ENCODE measurements at places on chromosomes 11 and 22.

GRCh38 chr22:32823024-32823730, 21.7 kb downstream of the TIMP3 start:
- peak; percentile 4 for DNase-seq

DNA sequence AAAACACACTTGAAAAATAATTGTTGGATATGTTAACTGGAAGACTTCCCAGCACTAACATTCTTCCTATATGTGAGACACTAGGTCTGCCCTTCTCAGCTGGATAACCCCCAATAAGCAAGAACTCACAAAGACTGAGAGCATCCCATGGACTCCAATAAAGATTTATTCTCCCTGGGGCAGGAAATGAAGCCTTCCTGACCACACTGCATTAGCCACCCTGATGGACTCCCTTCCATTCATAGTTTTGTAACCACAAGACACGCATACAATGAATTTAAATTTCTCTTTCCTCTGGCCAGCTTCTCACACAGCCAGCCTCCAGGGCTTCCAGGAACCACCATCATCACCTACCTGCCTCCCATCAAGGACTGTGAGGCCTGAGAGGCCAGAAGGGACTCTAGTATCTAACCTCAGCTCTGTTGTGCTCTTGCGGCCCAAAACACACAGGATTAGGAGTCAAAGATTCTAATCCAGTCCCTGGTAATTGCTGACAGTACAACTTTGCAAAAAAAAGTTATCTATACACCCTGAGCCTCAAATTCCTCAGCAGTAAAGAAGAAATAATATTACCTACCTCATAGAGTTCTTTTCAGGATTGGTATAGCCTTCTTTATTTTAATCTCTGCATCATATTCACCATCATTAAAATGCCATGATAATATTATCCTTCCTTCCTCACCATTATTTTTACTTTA, 45.6 kb upstream of the GDPD4 start:
- no peak for DNase-seq

DNA sequence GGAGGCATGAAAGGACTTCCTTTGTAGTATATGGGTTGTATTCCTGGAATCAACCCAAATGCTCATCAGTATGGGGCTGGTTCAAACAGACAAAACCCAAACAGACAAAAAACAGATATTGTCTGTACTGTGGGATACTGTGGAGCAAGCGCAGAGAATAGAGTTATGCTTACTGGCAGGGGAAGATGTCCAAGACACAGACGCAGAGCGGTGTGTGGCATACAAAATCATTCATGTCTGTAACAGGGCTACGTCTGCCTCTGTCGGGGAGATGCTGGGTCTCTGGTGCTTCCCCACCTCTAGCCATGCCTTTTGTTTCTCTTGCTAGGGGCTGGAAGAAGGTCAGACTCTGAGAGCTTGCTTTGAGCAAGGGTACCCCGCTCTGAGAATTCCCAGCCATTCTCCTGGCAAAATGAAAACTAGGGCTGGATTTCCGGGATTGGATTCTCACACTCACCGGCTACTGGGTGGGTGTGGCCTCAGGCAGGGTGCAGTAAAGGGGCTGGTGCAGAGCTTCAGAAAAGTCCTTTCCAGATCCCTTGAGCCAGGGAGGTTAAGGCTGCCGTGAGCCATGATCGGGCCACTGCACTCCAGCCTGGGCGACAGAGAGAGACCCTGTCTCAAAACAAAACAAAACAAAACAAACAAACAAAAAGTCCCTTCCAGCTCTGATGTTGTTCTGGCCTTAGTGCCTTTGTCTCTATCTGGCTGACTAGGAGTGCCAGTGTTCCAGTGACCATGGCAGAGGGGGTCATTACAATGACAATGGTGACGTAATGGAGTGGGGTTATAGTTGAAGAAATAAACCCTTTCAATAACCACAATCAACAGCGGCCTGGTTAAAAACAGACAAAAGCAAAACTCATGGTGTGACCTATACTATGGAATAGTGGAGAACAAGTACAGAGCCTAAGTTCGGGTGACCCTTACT, 2.9 kb upstream of the ABCC8 start:
- DNase-seq = peak; percentile 44

GRCh38 chr22:43377548-43377895, 34.3 kb upstream of the MPPED1 start:
- DNase-seq = no peak

- DNase-seq = no peak
Observed at GRCh38 chr22:30643055-30643875, 7.7 kb downstream of the SLC35E4 start.

DNA sequence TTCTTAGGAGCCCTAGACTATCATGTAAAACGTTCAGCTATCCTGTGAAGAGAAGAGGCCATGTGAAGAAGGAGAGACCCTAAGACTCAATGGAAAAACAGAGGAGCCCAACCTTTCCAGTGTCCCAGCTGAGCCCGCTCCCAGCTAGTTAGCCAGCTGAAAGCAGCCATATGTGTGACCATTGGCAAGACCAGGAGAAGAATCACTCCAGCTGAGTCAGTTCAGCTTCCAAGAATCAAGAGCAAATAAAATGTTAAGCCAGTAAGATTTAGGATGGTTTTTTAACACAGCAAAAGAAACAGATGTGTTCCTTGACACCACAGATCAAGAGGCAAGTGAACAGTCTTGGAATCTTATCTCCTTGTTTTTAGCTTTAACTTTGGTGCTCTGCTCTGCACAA, 108.0 kb downstream of the CCDC81 start:
- DNase-seq = no peak

DNA sequence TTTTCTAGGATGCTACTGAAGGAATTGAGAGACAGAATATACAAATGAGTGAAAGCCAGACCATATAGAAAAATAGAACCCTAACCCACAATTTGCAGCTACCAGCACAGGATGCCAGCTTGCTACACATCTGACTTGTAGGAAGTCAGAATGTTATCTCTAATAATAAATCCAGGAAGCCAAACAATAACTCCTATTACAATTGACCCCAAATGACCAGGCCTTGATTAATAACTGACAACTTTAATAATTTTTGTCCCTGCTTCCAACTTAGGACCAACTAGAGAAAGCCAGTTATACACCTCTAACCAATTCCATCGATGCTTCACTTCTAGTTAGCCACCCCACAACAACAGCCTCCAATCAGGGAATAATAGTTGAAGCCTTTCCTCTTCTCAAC, 193.4 kb downstream of the CASP12 start:
- DNase-seq = no peak

GRCh38 chr22:40265783-40266182, 80.5 kb upstream of the ADSL start:
- no peak for DNase-seq

GRCh38 chr11:61850687-61851086, 22.6 kb downstream of the FADS2 start:
- no peak for DNase-seq

GRCh38 chr22:40509401-40510134, 127.0 kb downstream of the MRTFA start:
- no peak for DNase-seq

DNA sequence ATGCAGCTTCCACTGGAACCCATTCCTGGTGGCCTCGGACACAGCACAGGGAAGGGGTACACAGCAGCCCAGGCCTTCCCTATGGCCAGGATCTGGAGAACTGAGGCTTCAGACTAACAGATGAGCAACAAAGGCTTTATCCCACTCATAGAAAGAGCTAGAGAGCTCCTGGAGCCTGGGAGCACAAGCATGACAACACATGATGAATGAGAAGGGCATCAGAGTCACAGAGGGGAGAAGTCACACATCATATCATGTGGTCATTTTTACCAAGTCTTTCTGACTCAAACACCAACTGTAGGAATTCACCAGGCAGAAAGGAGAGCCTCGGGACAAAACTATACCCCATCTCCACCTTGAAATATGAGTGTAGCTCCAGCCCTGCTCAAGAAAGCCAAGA, 43.2 kb downstream of the NRXN2 start:
- no peak for DNase-seq

DNA sequence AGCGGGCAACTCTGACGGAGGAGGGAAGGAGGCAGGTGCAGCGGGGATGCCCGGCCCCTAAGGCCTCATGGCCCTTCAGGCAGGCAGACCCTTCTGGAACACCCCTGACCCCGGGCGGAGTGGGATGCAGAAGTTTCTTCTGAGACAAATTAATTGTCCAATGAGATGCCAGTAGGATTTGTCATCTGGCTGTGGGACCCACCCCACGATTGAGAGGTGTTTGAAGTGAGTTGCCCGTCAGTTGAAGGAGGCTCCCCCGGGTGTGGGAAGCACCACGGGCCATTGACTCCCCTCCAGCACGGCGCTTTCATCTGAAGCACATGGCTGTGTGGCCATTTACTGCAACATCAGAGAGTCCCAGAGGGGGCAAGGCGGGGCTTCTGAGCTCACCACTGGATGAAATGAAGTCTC, 527.8 kb downstream of the BRD1 start:
- DNase-seq = no peak

GRCh38 chr22:20536590-20537324, 29.3 kb downstream of the MED15 start:
- peak; percentile 82 for DNase-seq

DNA sequence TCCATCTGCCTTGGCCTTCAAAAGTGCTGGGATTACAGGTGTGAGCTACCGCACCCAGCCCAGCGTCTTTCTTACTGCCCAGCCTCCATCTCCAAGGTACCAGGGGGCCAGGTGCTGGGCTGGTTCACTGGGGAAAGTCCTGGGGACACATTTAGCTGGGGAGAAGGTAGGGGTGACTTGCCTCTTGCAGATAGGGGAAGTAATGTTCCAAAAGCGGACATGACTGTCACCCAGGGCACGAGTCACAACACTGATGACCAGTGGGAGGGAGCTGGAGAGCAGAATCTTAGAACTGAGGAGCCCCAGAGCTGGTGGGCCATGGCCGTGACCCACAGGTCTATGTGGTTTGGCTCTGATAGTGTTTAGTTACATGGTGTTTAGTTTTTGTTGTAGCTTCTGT, 2.4 kb upstream of the SLC15A3 start:
- no peak for DNase-seq

DNA sequence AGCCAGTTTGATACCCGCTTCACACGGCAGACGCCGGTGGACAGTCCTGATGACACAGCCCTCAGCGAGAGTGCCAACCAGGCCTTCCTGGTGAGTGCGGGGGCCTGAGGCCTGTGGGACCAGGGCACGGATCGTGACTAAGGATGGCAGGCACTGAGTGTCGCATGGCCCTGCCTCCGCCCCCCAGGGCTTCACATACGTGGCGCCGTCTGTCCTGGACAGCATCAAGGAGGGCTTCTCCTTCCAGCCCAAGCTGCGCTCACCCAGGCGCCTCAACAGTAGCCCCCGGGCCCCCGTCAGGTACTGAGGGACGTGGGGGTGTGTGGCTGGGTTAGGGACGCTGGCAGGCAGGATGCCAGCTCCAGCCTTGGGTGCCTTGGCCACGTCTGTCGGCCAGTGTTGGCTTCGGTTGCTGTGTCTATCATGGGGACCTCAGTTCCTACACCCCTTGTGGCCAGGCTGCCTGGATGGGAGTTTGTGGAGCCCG, 3.0 kb downstream of the PTPRCAP start:
- DNase-seq = no peak

DNA sequence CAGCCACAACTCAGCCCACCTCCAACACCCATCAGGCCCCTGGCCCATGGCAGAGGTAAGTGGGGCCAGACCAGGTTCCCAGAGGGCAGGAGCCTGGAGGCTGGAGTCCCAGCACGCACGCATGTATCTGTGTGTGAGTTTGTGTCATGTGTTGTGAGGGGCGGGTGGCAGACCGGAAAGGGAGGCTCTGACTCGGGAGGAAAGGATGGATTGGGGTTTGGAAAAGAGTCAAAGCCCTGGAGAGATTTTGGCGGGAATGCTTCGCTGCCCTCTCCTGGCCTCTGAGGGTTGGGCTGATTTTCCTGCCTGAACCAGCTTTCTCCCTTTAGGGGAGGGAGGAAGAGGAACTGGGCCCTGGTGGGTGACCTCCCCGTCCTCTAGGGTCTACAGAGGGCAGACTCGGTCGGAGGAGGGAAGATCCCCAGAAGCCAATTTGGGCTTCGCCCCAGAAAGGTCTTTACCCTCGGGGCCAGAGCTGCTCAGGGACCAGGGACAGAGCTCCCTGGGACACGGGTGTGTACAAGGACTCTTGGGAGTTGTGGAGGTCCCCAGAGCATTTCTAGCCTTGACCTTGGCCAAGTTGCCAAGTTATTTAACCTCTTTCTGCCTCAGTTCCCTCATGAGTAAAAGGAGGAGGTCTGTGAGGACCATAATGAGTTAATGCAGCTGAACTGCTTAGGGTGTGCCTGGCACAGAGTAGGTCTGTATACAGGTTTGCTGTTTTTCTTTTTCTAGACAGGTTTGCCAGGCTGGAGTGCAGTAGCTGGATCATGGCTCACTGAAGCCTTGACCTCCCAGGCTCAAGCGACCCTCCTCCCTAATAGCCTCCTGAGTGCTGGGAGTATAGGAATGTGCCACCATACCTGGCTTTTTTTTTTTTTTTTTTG, 6.9 kb downstream of the C11orf68 start:
- DNase-seq = peak; percentile 57

GRCh38 chr22:36755316-36755715, 20.6 kb downstream of the IFT27 start:
- DNase-seq = no peak

GRCh38 chr11:47329431-47329986, 23.0 kb downstream of the MYBPC3 start:
- no peak for DNase-seq

DNA sequence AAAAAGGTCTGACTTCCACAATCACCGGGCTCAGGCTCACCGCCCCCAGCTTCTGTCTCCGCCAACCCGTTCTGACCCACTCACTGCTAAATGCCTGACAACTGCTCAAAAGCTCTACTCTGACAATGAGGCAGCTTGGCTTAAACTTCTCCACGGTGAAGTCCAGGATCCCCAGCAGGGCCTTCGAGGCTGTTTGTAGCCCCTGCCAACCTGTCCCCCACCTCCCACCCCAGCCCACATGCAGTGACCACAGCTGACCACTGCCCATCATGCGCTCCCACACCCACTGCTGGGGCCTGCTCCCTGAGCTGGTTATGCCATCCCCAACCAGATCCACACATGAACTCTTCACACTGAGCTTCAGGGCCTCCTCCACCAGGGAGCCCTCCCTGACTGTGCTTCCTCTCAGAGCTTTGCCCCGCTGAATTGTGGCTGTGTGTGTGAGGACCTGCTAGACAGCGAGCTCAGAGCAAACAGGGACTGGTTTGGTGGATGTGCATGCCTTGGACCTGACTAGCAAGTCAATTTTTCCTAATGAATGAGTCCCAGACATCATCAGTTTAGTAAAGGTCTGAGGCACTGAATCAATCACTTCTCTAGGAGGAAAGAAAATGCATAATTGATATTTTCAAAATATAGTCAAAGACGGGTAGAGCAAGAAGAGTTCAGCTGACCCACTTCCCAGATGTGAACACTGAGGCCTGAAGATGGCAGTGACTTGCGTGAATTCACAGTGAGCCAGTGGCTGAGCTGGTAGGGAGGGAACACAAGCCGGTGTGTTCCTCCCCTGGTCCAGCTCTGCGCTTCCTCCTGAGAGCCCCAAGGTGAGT, 7.7 kb downstream of the LRRC32 start:
- no peak for DNase-seq

- DNase-seq = peak; percentile 96
Observed at GRCh38 chr11:68659158-68659921, 25.0 kb upstream of the GAL start.

Data from NCI-H1092 treated with DMSO at 0.1 percent for 48 hours (cell line).